Activated naive CD4-positive, alpha-beta T cell (primary cell): ENCODE measurements at places on chromosomes 5 and 9.

- DNase-seq, result no peak
Measured at GRCh38 chr9:7333719-7334118, 465.9 kb downstream of the DMAC1 start.

DNA sequence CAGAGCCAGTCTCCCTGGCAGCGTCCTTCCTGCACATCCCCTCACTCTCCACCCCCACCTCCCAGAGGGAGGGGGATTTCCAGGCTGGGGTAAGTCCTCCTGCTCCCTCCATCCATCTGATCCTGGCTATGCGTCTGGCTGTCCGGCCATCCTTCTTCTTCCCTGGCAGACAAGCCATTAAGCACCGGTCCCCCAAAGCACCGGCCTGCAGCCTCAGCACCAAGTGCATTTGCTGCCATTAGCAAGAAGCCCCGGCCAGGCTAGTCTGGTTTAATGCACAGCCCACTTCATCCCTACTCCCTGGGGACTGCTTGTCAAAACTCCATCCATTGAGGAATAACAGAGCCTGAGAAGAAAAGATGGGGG lies 208.7 kb upstream of the IER5L start:
- no peak for DNase-seq

- DNase-seq, result no peak
Measured at GRCh38 chr5:139711906-139712224, 63.7 kb downstream of the CXXC5 start.

GRCh38 chr9:136409557-136410455 lies 608 bp downstream of the ENTR1 start:
- DNase-seq, result no peak

DNA sequence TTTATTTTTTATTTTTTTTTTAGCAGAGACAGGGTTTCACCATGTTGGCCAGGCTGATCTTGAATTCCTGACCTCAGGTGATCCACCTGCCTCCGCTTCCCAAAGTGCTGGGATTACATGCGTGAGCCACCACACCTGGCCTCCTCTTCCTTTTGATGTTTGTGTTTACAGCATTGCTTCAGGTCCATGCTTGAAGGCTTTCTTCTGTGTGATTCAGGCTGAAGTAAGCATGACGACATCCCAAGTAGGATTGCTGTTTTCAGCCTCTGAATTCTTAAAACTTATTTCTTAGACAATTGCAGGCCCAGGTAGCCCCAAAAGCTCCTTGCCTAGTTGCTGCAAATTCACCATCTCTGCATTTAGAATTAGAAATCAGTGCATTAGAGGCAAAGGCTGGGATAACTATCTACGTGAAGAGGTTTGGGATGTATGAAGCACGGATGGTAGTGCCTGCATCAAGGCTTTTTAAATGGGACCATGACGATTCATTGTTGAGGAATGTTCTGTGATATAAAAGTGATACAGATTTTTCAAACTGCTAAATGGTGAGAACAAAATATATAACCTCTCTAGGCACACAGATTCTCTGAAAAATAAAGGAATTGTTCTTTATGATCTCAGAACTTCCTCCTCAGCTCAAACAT lies 3.0 kb upstream of the ETF1 start:
- no peak for DNase-seq

GRCh38 chr9:106405871-106406435 lies 457.0 kb upstream of the ZNF462 start:
- DNase-seq, result no peak

GRCh38 chr9:121741228-121741918 lies 89.9 kb downstream of the DAB2IP start:
- DNase-seq, result no peak
